ENCODE measurements at places on chromosomes 7 and 10. TPM values are rescaled to one million over a fixed set of nuclear protein-coding genes. Genes with fewer than 3 reads are reported as not detected.

The CD36 gene
- total RNA-seq = 0.39 TPM

DNA sequence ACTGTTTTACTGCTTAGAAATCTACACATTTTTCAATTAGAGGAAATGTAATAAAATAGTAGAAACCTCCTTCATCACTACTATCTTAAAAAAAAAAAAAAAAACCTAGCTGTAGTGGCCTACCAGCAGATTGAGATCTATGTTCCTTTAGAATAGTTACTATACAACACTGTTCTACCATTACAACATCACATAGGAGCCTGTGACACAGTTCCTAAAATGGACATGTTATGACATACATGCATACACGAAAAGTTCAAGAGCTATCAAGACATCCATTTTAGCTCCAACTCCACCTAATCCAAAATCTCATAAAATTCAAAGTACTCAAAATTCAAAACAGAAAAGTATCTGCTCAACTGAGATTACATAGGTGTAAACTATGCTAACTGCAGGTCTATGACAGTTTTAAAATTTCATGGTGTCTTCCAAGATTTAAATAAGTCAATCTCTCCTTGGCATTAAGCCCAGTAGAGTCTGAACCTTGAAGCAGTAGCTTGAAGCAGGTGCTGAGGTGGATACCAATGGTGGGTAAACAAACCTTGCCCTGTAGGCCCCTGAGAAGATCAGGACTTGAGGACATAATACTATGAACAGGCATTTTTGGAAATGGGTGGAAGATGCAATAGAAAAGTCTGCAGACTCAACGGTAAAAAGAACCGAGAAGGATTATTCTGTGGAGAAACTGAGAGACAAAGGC lies 17.0 kb downstream of the CACUL1 start:
- no peak for DNase-seq

GRCh38 chr10:51744235-51745000 lies 45.0 kb upstream of the CSTF2T start:
- DNase-seq = no peak

The AKR1B15 gene
- not detected for total RNA-seq

GRCh38 chr10:95235676-95236067 lies 41.6 kb downstream of the ACSM6 start:
- DNase-seq = no peak

DNA sequence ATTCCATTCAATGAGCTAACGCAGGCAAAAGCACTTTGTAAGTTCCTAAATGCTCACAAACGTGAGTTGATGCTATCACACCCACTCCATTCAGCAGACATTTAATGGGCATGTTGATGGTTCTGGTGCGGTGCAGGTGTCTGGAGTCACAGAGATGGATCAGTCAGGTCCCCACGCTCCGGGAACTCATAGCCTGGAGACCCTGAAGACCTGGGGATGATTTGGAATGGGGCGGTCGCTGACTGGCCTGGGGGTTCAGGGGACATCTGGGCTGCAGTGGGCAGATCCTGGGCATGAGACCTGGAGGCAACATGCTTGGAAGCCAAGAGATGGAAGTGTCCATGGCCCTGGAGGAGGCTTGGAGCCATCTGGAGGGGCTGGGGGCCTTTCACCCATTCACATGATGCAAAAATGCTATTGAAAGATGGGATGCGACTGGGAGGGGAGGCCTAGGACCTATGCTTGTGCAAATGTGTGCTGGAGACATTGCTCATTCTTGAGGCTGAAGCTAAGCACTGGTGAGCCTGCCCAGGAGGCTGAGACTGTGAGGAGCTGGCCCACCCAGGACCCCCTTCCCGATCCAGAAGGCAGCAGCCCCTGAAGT lies 522.6 kb downstream of the GLRX3 start:
- no peak for DNase-seq

DNA sequence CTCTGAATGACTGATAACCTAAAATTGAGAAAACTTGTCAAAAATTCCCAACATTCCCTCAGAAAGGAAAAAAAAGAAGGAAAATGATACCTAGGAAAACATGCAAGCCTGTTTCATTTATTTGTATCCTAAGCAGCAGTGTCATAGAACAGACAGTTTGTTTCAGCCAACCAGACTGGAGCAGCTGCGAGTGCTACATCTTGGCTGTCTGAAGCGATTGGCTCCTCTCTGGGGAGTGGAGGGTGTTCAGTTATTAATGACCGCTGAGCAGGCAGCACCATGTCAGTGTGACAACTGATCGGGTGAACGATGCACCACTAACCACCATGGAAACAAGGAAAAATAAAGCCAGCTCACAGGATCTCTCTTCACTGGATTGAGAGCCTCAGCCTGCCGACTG lies at the start of gene LRRN3:
Gene LRRN3, plus strand, starts transcription at position 282 of the 400 bp plus-strand sequence. CDS start 31,646 bp downstream, outside the sequence.
- no peak for DNase-seq

The CPEB3 gene
- total RNA-seq = 1.7 TPM

The IFIT1 gene
- 4.4 TPM for total RNA-seq

The PTPN20 gene
- total RNA-seq = not detected

GRCh38 chr7:136869001-136869961 lies 829 bp downstream of the CHRM2 start:
- peak; percentile 76 for DNase-seq

Data from chondrocyte (in vitro differentiated cells).